CD4-positive, alpha-beta T cell treated with Interleukin-2 at 100 ng/mL for 4 hours (primary cell): ENCODE measurements at places on chromosomes 4 and X.
A peak's percentile ranks its signal among the peaks of the same experiment; 100 is the strongest.

DNA sequence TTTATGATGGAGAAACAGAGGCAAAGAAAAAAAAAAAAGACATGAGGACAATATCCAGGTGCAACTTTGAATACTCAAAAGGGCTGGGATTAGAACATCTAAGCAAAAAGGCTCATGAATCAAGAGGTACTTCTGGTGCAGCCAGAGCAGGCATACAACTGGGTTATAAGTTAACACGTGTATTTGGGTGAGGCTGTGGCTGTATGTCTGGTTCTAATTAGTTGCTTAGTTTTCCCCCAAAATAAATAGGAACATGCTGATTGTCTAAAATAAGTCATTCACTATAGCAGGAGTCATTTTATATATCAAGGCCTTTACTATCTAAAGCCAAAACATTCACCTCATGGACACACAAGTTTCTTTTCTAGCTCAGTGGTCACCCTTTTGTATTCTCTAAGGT lies 20.2 kb downstream of the NHS start:
- DNase-seq = no peak

DNA sequence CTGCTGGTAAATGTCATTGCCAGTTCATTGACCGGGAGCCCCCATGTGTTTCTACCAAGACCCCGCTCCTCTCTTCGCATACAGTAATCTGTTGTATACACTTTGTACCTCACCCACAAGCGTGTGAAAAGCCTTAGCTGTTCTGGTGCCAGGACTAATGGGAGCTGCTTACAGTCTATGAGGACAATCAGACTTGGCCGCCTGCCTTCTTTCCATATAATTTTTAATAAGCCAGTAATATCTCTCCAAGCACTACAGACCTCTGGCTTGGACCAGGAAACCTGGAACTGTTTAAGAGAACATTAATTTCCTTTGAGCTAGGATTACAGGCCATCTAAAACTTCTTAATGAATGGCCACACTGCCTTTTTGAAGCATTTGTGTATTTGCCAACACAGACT lies 149.7 kb upstream of the MSX1 start:
- DNase-seq = no peak

- DNase-seq = no peak
Measured at GRCh38 chr4:117466388-117466787, 381.0 kb upstream of the TRAM1L1 start.

- DNase-seq = no peak
Measured at GRCh38 chr4:127421437-127421836, 211.3 kb upstream of the INTU start.

GRCh38 chr4:72326692-72327632 lies 242.1 kb downstream of the ADAMTS3 start:
- peak; percentile 15 for DNase-seq

DNA sequence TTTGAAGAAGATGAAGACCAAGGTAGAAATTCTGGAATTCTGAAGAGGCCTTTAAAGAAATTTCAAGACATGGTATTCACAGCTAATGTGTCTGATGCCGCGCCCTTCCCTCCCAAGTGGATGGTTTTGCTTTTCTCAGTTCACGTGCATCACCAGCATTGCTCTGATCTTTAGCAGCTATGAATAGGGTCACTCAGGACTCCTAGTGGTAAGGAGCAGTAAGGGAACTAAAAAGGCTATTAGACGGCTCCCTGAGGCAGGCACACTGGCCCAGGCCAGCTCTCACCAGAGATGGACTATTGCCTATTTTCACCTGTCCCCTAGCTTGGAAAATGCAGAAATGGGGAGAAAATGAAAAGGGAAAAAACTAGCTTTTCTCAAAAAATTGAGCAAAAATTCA lies 447.5 kb upstream of the RASGEF1B start:
- no peak for DNase-seq

- no peak for DNase-seq
Measured at GRCh38 chrX:112645774-112646173, 34.0 kb downstream of the LHFPL1 start.

- no peak for DNase-seq
Measured at GRCh38 chr4:61373901-61374440, 173.8 kb downstream of the ADGRL3 start.

DNA sequence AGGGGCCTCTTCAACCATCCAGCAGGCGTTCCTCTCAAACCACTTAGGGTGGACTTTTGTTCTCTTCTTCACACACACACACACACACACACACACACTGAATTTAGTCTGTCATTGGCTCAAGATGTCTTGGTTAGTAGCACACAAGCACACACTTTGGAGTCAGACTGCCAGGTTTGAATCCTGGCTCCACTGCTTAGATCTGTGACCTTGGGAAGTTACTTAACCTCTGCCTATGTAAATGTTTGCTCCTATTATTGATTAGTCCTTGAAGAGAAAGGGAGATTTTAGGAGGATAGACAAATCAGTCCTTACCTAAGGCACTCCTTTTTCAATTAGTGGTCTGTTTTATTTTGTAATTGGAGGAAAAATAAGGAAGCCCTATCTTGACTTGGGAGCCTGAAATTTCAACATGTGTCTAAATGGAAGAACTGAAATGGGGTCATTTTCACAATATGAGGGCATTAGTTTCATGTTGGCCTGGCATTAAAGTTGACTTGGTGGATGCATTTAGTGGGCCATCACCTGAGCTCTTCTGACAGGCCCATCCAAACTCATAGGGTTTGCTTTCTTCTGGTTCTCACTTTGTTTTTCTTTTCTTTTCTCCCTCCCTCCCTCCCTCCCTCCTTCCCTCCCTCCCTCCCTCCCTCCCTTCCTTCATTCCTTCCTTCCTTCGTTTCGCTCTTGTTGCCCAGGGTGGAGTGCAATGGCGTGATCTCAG lies 13.3 kb upstream of the TMEM131L start:
- no peak for DNase-seq

DNA sequence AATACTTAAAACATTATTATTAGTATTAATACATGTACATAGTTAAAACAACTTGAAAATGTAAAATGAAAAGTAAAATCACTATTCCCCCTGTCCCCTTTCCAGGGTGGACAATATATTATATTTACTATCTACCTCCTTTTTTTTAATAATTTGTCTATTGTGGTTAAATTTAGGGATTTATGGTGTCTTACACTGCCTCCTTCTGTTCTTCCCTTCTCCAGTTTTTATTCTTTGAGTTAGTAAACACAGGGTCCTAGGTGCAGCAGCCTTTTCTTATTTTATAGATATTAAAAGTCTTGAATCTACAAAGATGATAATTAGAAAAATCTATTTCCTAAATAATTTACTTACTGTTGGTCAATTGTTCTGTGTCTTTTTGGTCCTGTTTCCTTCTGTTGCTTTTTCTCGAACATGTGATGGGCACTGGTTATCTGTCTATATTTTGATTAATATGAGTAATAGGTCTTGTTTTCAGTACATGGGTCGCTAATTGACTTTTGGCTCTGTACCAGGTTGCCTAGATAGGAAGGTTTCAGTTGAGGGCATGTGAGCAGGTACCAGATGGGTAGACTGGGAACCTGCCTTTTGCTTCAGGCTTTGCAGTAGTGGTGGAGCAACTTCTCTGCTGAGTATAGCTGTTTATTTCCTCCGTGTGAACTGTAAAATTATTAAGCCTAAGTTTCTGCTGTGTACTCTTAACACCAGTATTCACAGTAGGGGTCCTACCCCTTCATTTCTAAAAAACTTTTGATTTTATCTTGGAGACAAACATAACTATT lies 1.1 kb downstream of the NUDT9 start:
- DNase-seq = peak; percentile 3

GRCh38 chr4:164540987-164541386 lies 212.9 kb upstream of the SMIM31 start:
- DNase-seq = no peak

DNA sequence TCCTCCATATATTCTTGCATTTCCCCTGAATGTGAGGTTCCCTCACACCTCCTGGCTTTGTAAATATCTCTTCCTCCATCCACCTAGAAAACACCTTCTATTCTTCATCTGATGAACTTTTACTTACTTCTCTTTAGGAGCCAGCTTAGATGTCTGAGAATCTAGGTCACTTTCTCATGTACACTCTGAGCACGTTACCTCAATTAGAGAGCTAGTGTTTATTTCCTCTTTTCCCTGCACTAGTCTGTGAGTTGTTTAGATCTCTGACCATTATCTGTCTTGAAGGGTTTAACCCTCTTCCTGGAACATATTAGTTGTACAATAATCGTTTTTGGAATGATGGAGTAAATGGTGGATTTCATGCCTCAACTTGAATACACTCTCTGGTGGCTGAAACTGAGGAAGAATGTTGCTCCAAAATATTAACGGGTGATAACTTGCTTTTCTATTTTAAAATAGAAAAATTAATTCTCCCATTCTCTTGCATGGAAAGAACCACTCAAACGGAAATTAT lies 8.5 kb upstream of the NEIL3 start:
- no peak for DNase-seq

GRCh38 chrX:91122151-91122694 lies 312.4 kb upstream of the PABPC5 start:
- DNase-seq = no peak

- DNase-seq = no peak
Measured at GRCh38 chrX:72526534-72527508, 45.8 kb downstream of the HDAC8 start.

- no peak for DNase-seq
Measured at GRCh38 chr4:108058685-108059440, 69.2 kb downstream of the HADH start.

- DNase-seq = no peak
Measured at GRCh38 chr4:46432923-46433322, 43.0 kb upstream of the GABRA2 start.

GRCh38 chrX:128396601-128397000 lies 344.4 kb upstream of the ACTRT1 start:
- DNase-seq = no peak

DNA sequence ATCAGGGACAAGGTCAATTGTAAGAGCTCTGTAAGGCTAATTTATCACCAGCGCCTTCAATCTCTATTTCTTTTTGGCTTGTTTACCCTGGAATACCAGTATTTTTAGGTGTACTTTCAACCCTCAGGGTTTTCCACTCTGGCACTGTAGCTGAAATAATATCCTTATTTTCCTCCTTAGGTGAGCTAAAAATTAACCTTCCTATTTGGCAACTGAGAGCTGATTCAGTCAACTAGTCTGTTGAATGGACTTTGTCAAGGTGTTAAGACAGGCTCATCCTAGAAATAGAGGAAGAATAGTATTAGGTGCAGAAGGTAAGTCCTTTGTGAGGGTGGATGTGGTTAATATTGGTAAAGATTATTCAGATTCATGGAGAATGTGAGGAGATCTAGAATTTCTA lies 101.3 kb upstream of the BANK1 start:
- DNase-seq = no peak

GRCh38 chrX:3119376-3119775 lies 78.1 kb downstream of the ARSF start:
- DNase-seq = no peak

DNA sequence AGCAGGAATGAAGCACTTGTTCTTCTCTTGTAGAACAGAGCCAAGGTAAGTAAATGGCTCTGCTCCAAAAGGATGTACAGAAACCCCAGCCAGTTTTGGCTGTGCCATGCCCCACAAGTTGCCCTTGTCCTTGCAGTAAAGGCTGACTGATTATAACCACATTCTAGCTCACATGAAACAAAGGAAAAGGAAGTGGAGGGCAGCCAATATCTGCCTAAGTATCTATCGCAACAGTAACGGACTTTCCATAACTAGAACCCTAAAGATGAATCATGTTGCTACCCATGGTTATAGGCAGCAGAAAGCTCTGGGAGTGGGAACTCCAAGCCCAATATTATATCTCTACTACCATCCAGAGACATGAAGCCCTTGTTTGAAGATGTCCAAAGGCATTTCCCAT lies 95.7 kb downstream of the COMMD8 start:
- DNase-seq = no peak

- DNase-seq = no peak
Measured at GRCh38 chrX:21781976-21782375, 24.1 kb upstream of the SMPX start.

- DNase-seq = no peak
Measured at GRCh38 chr4:181611033-181611711, 632.0 kb upstream of the TENM3 start.

- no peak for DNase-seq
Measured at GRCh38 chrX:133859860-133860259, 125.5 kb downstream of the GPC3 start.

- no peak for DNase-seq
Measured at GRCh38 chr4:173934933-173935620, 348.4 kb downstream of the FBXO8 start.

DNA sequence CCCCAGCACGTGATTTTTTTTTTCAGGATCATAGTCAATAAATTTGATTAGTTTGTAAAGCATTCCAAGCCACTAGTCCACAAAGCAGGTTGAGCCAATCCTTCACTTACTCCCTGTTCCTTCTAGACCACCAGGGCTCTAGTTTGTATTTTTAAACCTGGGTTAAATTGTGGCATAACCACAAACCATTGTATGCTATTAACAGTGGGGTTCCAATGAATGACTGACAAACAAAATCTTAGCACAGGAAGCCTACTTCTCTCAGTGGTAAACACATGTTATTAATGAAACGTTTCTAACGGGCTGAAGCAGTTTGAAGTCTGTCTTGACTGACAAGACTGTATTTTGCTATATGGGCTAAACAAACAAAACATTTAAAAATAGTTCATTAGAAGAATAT lies 48.6 kb upstream of the GYPA start:
- no peak for DNase-seq

DNA sequence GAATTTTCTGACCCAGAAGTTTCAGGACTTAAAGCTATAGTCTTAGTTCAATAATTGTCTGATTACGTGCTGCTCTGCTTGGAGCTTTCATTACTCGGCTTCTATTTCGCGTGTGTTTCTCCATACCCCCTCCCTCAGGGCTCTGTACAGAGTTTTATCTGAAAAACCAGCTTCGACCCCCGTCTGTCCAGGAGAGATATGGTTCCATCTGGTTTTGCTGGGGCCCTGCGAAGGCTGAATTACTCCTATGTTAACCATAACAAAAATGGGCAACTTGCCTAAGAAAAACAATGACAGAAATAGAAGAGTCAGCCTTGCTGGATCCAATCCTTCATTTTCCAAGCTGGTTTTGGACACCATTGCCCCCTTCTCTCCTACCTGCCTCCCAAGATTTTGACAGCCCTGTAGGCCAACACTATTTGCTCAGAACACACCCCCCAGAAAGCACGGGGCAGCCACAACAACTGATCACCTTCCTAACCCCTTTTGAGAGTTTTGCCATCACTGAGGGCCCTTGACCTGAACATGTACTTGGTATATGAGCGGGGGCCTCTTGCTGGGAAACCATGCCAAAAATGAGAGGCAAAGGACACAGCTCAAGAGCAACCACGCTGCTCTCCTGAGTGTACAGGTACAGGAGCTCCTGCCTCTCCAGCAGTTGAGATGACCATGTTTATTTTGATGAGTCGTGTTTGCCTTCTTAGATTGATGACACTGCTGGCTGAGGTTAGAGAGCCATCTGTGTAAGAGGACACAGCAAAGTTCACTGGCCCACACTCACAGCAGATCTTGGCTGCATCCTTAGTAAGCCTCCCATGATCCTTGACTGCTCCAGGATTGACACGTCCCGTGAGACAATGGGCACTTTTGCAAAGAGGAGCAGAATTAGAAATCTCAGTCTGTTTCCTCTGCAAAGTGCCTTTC lies 36.2 kb upstream of the ATP6AP2 start:
- no peak for DNase-seq

- DNase-seq = no peak
Measured at GRCh38 chr4:118683513-118683912, 1.7 kb upstream of the METTL14 start.

- DNase-seq = no peak
Measured at GRCh38 chr4:1669270-1669669, 14.8 kb downstream of the FAM53A start.
